Common myeloid progenitor, CD34-positive (primary cell): ENCODE measurements at places on chromosomes 5 and 9.
A peak's percentile ranks its signal among the peaks of the same experiment; 100 is the strongest.

DNA sequence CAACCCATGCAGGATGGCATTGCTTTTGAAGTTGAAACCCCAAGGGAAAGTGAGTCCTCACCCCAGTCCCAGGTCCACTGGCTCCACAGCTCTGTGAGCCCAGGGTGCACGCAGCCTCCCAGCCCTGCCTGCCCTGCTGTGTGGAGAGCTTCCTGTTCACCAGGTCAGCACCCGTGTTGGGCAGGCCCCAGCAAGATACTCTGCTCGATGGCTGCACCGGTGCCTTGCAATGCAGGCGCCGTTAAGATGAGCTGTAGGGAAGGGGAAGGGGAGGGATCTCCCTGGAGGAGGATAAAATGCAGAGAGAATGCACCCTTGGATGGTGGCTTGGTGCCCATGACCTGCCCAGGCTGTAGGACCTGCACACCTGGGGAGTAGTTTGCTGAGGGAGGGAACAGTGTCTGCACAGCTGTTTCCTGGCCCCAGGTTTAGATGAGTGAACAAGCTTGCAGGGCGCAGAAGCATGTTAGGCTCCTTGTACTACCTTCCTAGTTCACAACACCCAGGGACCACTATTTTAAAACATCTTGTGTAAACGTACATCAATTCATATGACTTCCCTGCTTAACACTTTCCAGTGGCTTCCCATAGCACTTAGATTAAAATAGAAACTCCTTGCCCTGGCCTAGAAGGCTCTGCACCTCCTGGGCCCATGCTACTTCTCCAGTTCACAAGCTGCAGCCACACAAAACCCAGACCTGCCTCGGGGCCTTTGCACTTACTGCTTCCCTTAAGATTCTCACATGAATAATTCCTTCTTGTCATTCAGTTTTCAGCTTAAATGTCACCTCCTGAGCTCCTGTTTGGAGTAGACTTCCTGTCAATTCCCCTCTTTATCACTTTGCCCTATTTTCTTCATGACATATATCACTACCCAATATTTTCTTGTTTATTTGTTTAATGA is 19.6 kb downstream of the FAT2 start:
- DNase-seq: no peak

DNA sequence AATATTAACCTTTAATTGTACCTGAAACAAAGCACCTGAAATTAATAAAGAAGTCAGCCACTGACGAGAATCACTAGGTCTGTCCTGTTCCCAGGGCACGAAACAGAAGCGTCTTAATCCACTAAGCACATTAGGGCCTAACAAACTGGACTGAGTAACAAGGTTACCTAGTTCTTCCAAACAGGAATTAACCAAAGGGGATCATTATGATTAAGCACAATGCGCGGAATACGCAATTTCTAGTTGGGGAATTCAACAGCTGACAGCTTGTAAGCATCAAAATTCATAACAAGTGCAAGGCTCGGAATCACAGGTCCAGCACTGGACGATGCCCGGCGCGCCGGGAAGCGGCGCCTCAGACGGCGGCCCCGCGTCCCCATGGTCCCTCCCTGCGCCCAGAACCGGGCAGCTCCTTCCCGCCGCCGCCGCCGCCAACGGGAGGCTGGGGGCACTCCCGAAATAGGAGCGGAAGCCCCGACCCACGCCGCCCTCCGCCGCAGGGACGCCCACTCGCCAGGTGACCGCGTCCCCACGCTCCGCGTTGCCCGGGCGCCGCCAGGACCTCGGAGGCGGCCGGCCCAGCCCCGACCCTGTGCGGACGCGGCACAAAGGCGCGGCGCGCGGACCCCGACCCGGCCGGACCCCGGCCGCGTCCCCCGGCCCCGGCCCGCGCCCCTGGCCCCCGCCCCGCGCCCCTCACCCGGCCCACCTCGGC is 898 bp downstream of the CAMSAP1 start:
- peak; percentile 31 for DNase-seq

DNA sequence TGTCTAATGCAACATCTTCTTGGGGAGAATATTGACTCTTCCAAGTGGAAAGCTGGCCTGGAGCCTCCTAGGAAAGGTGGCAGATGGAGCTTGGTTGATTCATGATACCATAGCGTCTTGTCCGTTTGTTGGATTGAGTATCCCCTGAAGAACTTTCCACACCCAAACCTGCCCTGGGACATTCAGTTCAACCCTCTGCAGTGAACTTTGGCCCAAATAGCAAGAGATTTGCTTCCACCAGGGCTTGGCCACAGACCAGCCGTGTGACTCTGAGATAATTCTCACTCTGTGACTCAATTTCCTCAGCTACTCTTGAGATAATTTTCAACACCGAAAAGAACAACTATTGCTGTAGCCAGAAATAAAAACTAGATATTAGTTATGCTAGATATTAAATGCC is 108.0 kb upstream of the RAD23B start:
- no peak for DNase-seq

DNA sequence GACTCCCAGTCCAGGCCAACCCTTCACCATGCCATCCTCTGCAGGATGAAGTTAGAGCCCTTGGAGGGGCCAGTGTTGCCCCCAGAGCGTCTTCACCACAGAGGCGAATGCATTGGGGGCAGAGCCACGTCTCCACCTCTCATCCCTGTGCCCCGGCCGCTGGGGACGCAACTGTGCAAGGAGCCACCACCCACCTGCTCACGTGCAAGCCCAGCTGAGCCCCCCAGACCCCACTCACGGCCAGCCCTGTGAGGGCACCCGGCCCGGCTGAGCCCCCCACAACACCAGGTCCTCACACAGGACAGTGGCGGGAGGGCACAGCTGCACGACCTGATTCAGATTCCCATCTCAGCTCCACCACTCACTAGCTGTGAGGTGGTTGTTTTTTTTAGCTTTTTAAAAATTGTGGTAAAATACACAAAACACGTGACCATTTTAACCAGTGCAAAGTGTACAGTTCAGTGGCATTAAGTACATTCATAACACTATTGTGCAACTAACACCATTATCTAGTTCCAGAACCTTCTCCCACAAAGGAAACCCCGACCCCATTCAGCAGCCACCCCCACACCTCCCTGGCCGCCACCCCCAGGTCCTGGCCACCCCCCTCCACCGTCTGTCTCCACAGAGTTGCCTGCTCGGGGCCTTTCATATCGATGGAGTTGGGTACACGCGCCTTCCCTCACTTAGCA is 33.5 kb upstream of the UBAC1 start:
- peak; percentile 76 for DNase-seq

DNA sequence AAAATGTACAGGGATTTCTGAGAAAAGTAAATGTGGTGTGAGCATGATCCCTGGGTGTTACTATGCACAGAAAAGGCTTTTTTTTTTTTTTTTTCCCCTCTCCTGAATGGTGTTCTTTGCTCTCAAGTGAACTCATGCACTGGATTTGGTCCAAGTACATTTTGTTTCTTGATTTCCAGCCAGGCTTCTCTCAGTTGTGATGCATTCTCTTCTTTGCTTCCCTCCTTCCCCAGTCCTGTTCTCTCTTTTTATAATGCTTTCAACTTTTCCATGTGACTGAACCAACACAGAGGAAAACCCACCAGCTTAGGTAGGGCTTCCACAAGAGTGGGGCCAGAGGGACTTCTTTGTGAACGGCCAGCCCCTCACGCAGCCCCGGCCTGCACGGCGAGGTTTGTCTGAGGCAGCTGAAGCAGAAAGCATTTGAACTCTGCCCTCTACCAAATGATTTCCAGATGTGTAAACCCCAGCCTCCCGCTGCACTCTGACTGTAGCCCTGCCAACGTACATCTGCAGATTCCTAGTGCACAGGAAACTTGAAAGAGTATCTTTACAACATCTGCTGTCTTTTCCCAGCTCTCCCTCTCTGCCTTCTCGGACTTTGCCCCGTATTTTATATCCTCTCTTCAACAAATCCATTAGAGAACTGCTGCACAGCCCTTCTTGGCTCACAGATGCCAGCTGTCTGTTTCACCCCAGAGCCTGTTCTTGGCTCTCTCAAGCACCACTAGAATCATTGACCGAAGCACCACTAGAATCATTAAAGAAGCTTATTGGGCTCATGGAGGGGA is 71.8 kb upstream of the CD180 start:
- no peak for DNase-seq

DNA sequence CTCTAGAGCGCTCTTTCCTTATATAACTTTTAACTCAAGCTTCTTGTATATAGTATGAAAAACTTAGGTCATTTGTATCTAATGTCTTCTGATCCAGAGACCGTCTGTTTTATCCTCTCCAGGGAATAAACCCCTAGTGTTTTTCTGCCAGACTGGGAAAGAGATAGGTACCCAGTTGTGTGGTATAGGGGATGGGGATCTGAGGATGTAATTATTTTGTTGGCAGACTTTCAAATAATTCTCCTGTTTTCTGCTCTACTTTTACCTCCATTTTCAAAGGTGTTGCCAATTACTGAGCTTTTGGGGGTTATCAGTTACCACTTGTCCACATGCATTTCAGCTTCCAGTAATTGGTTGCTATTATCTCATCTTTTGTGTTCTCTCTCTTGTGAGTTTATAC is 17.9 kb downstream of the CCDC171 start:
- no peak for DNase-seq

DNA sequence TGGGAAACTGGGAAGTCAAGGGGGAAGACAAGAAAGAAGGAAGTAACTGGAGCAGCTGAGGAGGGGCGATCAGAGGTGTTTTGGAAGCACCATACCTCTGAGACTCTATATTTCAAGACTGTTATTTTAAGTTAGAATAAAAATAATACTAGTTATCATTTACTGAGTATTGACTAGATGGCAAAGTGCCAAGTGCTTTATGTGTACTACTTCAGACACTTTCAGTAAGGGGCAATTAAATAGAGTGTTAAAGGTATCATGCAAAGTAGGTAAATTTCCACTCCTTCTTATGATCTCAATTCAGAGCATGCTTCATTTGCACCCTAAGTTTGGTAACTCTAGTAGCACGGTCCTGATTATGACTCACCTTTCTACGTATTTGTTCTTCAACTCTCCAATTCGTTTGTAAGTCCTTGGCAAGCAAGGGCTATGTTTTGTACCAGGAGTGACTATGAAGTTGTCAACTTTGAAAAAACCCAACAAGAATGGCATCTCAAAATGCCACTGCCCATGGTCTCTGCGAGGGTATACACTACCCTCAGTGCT is 152.4 kb upstream of the RAPGEF1 start:
- no peak for DNase-seq

DNA sequence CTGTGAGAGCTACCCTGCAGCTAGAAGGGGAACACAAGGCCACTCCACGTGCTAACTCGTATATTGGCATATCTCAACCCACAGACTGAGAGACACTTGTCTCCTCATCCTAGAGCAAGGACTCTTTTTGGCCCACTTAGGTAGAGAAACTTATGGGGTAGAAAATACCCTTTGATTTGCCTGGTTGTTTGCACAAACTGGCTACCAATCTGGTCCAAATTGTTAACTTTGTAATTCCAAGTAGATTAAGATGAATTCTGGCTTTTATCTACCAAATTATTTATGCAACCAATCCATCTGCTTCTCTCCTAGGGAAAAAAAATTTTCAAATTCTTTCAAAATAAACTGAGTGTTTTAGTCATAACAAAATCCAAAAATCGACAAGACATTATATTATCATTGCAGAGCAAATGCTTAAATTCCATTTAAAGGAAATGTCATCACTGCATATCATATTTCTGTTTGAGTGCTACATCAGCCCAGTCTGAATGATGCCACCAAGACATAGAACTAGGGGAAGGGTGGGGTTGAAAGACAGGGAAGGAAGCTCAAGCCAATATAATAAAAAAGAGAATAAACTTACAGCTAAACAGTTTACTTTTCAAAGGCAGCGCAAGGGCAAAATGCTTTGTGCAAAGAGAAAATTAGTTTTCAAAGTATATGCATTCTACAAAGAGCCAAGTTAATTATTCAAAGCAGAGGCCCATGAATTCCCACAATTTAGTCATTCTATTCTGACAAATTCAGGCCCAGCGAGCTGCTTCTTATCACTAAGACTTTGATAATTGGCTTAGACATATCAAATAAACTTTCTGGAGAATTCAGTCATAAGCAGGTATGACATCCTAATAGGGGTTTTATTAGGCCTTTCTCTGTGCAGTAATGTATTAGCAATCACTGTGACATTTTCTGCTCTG is 198.0 kb downstream of the CAAP1 start:
- no peak for DNase-seq
